Tibial nerve (tissue), 4 donors: ENCODE measurements at places on chromosomes 6 and 20. TPM values are rescaled to one million over a fixed set of nuclear protein-coding genes. Genes with fewer than 3 reads are reported as not detected.

DNA sequence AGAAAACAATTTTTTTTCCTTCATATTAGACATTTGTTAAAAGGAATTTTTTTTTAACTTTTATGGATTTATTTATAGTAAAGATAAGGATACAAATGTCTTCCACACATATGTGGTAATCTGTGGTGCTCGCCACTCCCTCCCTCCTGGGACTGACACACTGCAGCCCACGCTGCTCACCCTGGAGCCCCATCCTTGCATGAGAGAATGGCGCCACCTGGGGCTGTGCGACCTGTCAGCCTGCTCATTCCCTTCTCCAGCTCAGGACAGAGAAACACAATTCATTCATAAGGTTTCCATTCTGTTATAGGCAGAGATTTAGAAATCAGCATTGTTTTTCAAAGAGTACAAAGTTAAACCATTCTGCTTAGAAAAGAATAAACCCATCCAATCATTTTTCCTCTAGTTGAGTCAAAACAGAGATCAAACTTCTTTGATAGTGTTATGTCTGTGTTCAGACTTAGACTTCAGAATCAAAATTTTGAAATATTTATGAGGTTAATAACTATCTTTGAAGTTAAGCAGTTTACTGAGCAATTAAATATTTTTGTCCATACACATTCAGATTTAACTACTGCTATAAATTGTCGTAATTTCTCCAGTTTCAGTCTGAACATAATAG lies 42.8 kb upstream of the DYNLRB1 start:
- peak overlapping the region; percentile 56 for H3K27ac ChIP-seq
- peaks cover 3% of the 10 kb centered on the region for H3K36me3 ChIP-seq
- no peaks in the 10 kb centered on the region for H3K4me1 ChIP-seq
- H3K4me3 ChIP-seq, result no peak overlapping the region

GRCh38 chr6:4300917-4301316 lies 165.5 kb upstream of the ECI2 start:
- H3K27ac ChIP-seq, result no peak overlapping the region
- H3K27me3 ChIP-seq, result no peaks in the 10 kb centered on the region
- H3K4me3 ChIP-seq, result no peak overlapping the region
- DNase-seq, result no peak

- DNase-seq, result no peak
- H3K4me3 ChIP-seq, result no peak overlapping the region
- no peaks in the 10 kb centered on the region for H3K36me3 ChIP-seq
- peaks cover 72% of the 10 kb centered on the region for H3K4me1 ChIP-seq
- H3K27ac ChIP-seq, result no peak overlapping the region
Measured at GRCh38 chr6:1386038-1386709, 3.2 kb upstream of the FOXF2 start.

GRCh38 chr20:571754-572441 lies 28.3 kb upstream of the CSNK2A1 start:
- peak; percentile 42 for DNase-seq
- H3K27me3 ChIP-seq, result no peaks in the 10 kb centered on the region
- no peaks in the 10 kb centered on the region for H3K4me1 ChIP-seq
- H3K4me3 ChIP-seq, result no peak overlapping the region
- H3K27ac ChIP-seq, result no peak overlapping the region

DNA sequence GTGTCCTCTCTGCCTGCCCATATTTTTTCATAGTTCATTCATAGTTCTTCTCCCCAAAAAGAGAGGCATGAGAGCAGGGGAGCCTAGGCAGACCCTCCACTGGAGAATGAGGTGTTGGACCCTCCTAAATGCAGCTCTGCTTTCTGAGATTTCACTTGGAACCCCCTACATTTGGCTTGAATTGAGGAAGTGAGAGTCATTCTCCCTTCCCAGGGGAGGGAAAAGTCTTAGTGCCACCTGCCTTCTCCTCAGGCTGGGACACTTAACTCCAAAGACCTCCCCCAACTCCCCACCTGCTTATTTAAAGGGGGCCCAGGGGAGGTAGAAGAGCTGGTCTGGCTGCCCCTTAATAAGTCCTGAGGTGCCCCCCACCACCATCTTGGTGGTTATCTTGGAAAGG lies 78.2 kb downstream of the CHMP4B start:
- no peak overlapping the region for H3K27ac ChIP-seq
- no peaks in the 10 kb centered on the region for H3K27me3 ChIP-seq
- H3K36me3 ChIP-seq, result no peaks in the 10 kb centered on the region
- no peak overlapping the region for H3K4me3 ChIP-seq
- no peaks in the 10 kb centered on the region for H3K4me1 ChIP-seq

DNA sequence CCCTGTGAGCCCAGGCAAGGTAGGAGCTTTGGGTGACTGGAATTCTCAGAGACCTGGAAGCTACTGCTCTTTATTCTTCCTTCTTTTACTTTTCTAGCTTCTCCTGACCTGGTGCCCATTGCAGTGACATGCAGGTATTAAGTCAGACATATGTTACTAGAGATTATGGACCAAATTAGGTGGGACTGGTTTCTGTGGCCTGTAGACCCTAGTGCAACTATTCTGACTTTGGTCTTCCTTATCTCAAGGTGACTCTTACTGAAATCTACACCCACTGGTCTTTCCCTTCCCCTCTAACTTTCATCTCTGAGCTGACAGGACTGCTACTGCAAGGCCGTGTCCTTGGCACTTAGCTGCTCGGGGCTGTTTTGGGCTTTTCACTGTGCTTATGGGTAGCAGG lies 24.4 kb upstream of the TMEM217 start:
- H3K4me3 ChIP-seq, result no peak overlapping the region
- no peaks in the 10 kb centered on the region for H3K4me1 ChIP-seq
- H3K36me3 ChIP-seq, result peaks cover 4% of the 10 kb centered on the region
- no peak for DNase-seq

- H3K4me3 ChIP-seq, result no peak overlapping the region
- H3K27me3 ChIP-seq, result no peaks in the 10 kb centered on the region
- no peaks in the 10 kb centered on the region for H3K36me3 ChIP-seq
- no peaks in the 10 kb centered on the region for H3K4me1 ChIP-seq
- H3K27ac ChIP-seq, result no peak overlapping the region
Measured at GRCh38 chr6:51352506-51353029, 533.9 kb downstream of the TFAP2B start.

GRCh38 chr20:38728191-38728781 lies 4.0 kb downstream of the SLC32A1 start:
- no peak overlapping the region for H3K4me3 ChIP-seq
- peaks cover 9% of the 10 kb centered on the region for H3K4me1 ChIP-seq
- no peak overlapping the region for H3K27ac ChIP-seq
- DNase-seq, result no peak
- peaks cover 99% of the 10 kb centered on the region for H3K27me3 ChIP-seq

DNA sequence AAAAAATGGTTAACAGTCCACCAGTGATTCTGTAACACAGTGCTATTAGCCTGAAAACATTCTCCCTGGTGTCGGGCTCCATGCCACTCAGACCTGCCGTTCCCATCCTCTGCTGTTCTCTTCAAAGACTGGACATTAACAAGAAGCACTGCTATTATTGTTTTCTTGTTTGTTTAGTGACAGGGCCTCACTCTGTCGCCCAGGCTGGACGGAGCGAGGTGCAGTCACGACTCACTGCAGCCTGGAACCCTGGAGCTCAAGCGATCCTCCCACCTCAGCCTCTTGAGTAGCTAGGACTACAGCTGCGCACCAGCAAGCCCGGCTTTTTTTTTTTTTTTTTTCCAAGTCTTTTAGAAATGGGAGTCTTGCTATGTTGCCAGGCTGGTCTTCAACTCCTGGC lies 9.6 kb downstream of the RMND1 start:
- no peaks in the 10 kb centered on the region for H3K36me3 ChIP-seq
- no peak overlapping the region for H3K4me3 ChIP-seq
- H3K27ac ChIP-seq, result no peak overlapping the region
- peaks cover 25% of the 10 kb centered on the region for H3K4me1 ChIP-seq
- DNase-seq, result no peak

DNA sequence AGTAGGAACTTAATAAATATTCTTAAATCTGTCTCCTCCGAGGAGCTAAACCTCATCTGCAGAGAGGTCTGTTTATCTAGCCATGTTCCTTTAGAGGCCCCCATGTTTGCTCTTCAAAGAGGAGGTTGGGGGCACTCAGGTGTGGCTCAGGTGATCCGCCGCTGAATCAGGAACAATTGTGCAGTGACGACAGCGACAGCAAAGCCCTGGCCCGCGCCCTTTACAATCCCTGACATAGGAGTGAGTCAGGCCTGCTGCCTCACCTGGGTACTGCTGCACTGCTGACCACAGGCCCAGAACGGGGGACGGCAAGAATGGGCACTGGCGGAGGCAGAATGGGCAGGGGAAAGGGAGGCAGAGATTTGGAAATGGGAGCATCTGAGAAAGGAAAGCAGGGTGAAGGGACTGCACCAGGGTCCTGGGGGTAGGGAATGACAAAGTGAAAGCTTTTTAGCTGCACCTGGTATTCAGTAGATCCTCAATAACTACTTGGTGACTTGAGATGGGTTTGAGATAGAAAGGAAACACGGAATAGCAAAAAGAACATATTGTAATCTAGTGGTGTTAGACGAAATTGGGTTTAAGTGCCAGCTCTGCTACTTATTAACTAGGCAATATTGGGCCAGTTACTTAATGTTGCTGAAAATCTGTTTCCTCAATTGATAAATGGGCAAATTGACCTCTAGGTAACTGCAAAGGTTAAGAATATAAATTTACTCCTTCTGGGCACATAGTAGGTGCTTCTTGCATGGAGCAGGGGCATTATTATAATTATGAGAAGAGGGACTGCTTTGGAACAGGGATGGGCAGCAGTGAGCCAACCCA lies 5.4 kb upstream of the IER3 start:
- no peaks in the 10 kb centered on the region for H3K4me1 ChIP-seq
- DNase-seq, result no peak
- no peak overlapping the region for H3K4me3 ChIP-seq
- H3K27ac ChIP-seq, result no peak overlapping the region

DNA sequence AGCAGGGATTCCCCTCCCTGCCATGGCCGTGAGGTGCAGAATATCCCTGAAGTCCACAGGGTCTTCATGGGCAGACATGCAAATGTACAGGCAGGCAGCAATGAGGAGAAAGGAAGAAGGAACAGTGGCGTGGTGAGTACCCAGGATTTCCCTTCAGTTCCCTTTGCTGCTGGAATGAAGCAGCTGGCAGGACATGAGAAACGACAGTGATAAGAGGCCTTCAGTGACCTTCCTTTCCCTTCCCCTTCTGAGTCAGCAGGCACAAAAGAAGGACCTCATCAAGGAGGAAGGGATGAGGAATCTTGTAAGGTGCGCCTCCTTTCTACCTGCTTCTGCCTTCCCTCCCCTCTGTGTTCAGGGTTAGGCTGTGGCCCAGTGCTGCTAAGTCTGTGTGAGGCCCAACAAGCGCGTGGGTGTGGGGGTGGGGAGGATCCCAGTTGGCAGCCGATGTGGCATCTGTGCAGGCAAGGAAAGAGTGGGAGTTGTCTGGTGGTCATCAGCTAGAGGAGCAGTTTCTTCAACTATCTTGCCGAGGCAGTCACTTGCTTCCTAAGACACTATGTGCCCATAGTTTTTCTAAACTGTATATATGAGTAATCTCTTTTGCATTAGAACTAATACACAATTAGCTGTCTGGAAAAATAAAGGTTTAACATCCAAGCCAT lies 29.5 kb upstream of the FBXO9 start:
- no peak for DNase-seq
- peaks cover 5% of the 10 kb centered on the region for H3K36me3 ChIP-seq
- H3K27me3 ChIP-seq, result no peaks in the 10 kb centered on the region
- H3K27ac ChIP-seq, result no peak overlapping the region
- H3K4me3 ChIP-seq, result no peak overlapping the region

DNA sequence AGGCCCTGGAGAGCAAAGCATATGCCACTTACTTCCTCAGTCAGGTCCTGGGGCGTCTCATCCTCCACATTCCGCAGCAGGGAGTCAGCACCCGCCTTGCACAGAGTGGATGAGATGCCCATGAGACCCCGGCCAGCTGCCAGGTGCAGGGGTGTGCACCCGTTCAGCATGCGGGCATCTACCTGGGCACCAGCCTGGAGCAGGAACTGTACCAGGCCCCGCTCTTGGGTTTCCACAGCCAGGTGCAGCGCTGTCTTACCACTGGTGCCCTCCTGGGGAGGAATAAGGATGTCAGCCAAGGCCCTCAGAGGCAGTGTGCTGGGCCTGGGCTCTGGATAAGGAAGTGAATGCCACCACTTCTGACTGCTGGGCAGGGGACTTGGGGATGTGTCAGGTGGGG lies 2.7 kb upstream of the SLC35B2 start:
- H3K27me3 ChIP-seq, result no peaks in the 10 kb centered on the region
- H3K4me1 ChIP-seq, result peaks cover 64% of the 10 kb centered on the region
- H3K36me3 ChIP-seq, result no peaks in the 10 kb centered on the region
- no peak overlapping the region for H3K27ac ChIP-seq
- no peak for DNase-seq

- no peaks in the 10 kb centered on the region for H3K27me3 ChIP-seq
- no peak overlapping the region for H3K27ac ChIP-seq
- no peaks in the 10 kb centered on the region for H3K36me3 ChIP-seq
Measured at GRCh38 chr6:106535012-106535411, 94.3 kb downstream of the RTN4IP1 start.

DNA sequence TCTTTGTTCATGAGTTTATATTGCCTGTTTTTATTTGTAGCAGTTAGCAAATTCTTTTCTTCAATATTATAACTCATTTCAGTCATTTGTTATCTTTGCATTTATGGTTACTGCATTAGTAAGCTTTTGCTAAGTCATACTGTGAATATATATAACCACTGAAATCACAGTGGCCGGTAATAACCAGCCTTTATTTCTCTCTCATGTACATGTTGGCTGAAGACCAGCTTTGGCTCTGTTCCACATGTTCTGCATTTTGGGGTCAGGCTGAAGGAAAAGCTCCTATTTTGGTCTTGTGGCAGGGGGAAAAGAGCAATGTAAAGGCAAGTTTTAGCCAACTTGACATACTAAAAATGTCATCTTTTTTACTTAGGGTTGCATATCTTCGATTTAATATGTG lies 276.3 kb downstream of the BCKDHB start:
- no peaks in the 10 kb centered on the region for H3K4me1 ChIP-seq
- no peak overlapping the region for H3K27ac ChIP-seq
- H3K4me3 ChIP-seq, result no peak overlapping the region
- no peak for DNase-seq
- H3K27me3 ChIP-seq, result no peaks in the 10 kb centered on the region

GRCh38 chr20:36646678-36647077 lies 682 bp upstream of the SLA2 start:
- no peak for DNase-seq
- no peaks in the 10 kb centered on the region for H3K27me3 ChIP-seq
- H3K4me3 ChIP-seq, result no peak overlapping the region
- H3K27ac ChIP-seq, result no peak overlapping the region
- H3K36me3 ChIP-seq, result peaks cover 8% of the 10 kb centered on the region

GRCh38 chr6:16505711-16506357 lies 255.4 kb downstream of the ATXN1 start:
- H3K4me1 ChIP-seq, result no peaks in the 10 kb centered on the region
- H3K27me3 ChIP-seq, result no peaks in the 10 kb centered on the region
- no peaks in the 10 kb centered on the region for H3K36me3 ChIP-seq
- H3K27ac ChIP-seq, result no peak overlapping the region
- H3K4me3 ChIP-seq, result no peak overlapping the region

The PRND gene
- total RNA-seq, result under 0.01 TPM

The CDH26 gene
- total RNA-seq, result 2.7 TPM

The TMEM244 gene
- total RNA-seq, result not detected

The DNAJC5 gene
- total RNA-seq, result 40.2 TPM

The KCNG1 gene
- 0.39 TPM for total RNA-seq

The NEURL2 gene
- total RNA-seq, result 42.9 TPM

The NECAB3 gene
- 92.4 TPM for total RNA-seq

The TMEM200A gene
- 5.7 TPM for total RNA-seq

The APOBEC2 gene
- total RNA-seq, result not detected

The TRIM31 gene
- total RNA-seq, result not detected

The ZSCAN16 gene
- total RNA-seq, result 9.9 TPM

The HRH3 gene
- not detected for total RNA-seq

The ITPR3 gene
- total RNA-seq, result 101 TPM

The HLA-DQB1 gene
- 2.9 TPM for total RNA-seq

The LINC00237 gene
- not detected for total RNA-seq

The IL17F gene
- not detected for total RNA-seq
